ENCODE measurements at places on chromosomes 6 and 20.

GRCh38 chr6:152353440-152353839 is 283.7 kb downstream of the SYNE1 start:
- DNase-seq = no peak

GRCh38 chr20:51460569-51461265 is 81.8 kb downstream of the NFATC2 start:
- DNase-seq = no peak

GRCh38 chr6:36809941-36810803 is 29.1 kb downstream of the CPNE5 start:
- no peak for DNase-seq

DNA sequence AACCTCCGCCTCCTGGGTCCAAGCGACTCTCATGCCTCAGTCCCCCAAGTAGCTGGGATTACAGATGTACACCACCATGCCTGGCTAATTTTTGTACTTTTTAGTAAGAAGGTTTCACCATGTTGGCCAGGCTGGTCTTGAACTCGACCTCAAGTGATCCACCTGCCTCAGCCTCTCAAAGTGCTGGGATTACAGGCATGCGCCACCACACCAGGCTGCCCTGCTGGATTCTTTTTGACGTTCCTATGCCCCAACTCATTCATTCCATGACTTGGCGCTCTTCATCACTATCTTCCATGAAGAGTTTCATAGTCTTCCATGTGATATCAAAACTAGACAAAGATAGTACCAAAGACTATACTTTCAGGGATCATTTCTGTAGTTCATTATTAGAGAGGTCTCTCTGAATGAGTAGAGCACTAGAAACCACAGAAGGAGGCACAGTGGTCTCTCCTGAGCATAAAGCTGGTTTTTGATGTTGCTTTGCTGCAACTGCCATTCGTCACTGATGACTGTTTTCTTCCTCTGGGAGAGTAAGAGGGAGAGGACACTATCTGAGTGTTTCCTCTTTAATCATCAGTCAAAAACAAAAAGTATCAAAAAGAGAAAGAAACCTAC is 23.5 kb downstream of the DNAAF9 start:
- DNase-seq = no peak

GRCh38 chr6:169343886-169344749 is 90.5 kb upstream of the THBS2 start:
- no peak for DNase-seq

All from stimulated activated CD4-positive, alpha-beta T cell treated with anti-CD3 and anti-CD28 coated beads, Interleukin-1b, Interleukin-23, amount 100 ng/mL, for 1 hour (primary cell).